ENCODE measurements at places on chromosomes 7 and 10.

DNA sequence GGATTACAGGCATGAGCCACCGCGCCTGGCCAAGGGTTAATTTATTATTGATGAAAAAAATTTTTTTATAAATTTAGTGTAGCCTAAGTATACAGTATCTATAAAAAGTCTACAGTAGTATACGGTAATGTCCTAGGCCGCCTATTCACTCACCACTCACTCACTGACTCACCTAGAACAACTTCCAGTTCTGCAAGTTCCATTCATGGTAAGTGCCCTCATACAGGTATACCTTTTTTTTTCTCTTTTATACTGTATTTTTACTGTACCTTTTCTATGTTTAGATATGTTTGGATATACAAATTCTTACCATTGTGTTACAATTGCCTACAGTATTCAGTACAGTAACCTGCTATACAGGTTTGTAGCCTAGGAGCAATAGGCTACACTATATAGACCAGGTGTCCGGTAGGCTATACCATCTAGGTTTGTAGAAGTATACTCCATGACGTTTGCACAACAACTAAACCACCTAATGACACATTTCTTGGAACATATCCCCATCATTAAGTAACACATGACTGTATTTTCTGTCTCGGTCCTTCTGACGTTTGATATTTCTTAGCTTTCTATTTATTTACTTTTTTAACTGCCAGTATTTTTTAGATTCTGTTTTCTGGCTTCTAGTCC is 23.4 kb downstream of the IRF5 start:
- no peak for DNase-seq

DNA sequence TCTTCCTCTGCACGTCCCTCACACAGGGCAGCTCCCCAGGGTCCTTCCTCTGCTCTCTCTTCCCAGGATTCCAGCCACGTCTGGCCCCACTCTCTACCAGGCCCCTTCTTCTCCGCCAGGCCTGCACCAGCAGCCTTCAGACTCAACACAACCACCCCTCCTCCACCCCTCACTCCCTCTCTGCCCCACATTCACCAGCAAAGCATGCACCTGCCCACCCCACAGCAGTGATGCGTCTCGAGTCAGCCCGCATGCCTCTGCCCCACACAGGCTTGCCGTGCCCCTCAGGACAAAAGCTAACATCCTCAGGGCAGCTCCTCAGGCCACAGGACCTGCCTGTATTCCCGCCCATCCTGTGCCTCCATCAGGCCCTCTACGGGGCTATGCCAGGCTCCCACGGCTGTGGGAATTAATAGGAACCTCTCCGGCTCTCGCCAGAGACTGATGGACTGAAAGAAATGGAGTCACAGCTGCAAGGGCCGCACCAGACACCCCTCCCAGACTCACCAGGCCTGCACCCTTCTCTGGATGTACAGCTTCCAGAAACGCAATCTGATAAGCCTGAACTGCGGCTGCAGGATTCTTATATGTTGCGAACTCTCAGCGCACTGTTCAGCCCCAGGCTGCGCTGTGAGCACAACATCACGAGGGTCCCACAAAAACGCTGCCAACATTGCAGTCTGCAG is 100.1 kb downstream of the CYTH3 start:
- DNase-seq = no peak

DNA sequence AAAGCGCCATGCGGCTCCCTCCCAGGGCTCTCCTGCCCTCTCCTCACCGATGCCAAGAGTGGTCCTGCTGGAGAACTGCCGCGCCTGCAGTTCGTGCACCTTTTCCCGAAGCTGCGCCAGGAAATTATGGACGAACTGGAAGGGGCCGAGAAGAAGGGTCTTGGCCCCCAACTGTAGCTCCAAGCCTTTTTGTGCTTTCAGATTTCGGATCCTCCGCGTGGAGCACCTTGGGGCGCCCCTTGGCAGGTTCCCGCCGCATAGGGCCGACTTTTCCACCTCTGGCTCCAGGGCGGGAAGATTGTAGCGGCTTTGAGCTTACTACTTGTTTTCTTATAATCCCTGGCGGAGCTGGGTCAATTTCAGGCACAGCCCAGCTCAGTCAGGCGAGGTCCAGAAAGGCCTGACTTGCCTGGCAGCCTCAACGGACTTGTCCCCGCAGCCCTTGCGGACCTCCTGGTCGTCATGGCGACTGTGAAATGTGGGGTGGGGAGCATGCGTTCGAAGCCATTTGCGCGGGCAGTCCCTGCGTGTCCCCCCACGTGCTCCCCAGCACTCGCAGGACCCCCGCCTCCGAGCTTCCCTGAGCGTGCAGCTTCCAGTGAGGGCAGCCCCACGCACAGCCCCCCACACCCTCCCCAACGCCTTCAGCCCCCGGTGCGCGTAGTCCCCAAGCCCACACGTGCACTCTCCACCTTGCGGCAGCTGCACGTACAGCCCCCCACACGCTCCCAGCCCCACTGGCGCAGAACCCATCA is 129.9 kb downstream of the KBTBD2 start:
- DNase-seq = no peak

- no peak for DNase-seq
These were observed 119.6 kb downstream of the SORBS1 start for GRCh38 chr10:95441547-95441923.

GRCh38 chr10:98293550-98294269 is 25.7 kb upstream of the LOXL4 start:
- no peak for DNase-seq

GRCh38 chr7:437329-438251 is 82.1 kb downstream of the PDGFA start:
- DNase-seq = no peak

DNA sequence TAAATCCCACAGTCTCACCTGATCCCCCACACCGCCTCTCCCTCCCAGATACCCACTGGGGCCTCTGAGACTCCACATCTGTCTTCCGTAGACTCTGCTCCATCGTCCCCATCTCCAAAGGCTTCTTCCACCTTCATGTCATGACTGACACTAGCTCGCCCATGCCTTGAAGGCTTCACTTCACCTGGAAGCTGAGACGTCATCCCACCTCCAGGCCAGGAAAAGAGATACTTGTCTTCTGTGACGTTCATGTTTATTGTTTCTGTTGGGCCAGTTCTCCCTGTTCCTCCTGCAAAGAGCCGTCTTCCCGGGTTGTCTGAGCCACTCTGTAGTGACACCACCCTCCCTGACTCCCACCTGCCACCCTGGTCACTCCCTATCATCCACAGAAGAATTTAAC is 3.6 kb upstream of the ZNF862 start:
- no peak for DNase-seq

DNA sequence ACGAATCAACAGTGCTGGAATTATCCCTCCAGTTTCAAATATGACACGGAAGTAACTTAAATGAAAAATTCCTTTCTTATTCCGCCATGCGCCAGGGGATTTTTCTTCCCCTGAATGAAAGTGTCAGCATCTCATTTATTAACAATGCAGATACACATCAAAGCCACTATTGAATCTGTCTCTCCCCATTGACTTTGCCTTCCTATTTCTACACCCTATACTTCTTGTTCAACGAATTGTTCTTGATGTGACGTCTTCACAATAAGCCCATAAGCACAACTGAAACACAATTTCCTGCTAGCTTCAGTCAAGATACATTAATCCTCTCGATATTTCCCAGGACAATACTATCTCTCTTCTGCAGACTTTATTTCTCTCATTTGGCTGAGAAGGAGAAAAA is 253.5 kb downstream of the ADARB2 start:
- no peak for DNase-seq

- no peak for DNase-seq
These were observed 1.3 kb downstream of the VSIR start for GRCh38 chr10:71771821-71772617.

GRCh38 chr7:39810710-39811109 is 139.3 kb upstream of the CDK13 start:
- DNase-seq = no peak
